T-helper 17 cell (primary cell): ENCODE measurements at places on chromosomes 2 and 18. TPM values are rescaled to one million over a fixed set of nuclear protein-coding genes. Genes with fewer than 3 reads are reported as not detected.

Gene CEP192
- 32.6 TPM for total RNA-seq

GRCh38 chr2:221070106-221070505 is 502.0 kb downstream of the EPHA4 start:
- H3K36me3 ChIP-seq, result no peaks in the 10 kb centered on the region
- no peaks in the 10 kb centered on the region for H3K4me1 ChIP-seq
- H3K4me3 ChIP-seq, result no peak overlapping the region
- no peaks in the 10 kb centered on the region for H3K27me3 ChIP-seq
- DNase-seq, result no peak

DNA sequence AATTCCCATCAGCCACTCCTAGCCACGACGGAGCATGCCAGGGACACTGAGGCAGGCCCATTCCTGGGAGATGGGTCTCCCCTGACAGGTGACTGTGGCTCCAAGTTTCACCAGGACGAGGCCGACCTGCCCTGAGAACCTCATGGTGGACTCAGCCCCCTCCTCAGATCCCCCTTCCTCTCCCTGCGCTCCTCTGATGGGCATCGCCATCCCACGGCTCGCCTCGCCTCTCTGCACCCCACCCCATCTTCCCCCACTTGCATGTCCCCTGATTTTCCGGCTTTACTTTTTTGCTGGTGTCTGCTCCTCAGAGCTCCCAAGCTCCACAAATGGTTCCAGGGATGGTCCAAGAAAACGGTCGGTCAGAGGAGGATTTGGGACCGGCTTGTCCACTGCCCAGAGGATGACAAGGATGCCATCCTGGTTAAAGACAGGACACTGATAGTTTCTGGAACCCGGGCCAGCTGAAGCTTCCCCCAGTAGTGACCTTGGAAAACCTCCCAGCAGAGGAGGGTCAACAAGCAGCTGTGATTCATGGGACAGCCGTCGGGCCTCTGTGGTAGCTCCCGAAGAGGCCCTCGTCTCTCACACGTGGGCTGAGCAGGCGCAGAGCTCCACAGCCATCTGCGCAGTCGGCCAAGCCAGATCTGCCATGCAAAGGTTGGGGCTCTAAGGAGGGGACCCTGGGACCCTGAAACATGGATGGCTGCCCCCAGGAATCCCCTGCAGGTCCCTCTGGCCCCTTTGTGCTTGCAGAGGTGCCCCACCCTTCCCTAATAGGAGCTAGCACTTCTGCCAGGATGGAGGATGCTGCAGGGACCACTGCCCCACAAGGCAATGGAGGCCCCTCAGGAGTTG is 87.8 kb upstream of the SLC66A3 start:
- DNase-seq, result no peak
- H3K4me3 ChIP-seq, result no peak overlapping the region
- no peak overlapping the region for H3K27ac ChIP-seq
- peaks cover 6% of the 10 kb centered on the region for H3K4me1 ChIP-seq
- peaks cover 34% of the 10 kb centered on the region for H3K27me3 ChIP-seq

- DNase-seq, result no peak
- H3K27ac ChIP-seq, result peak overlapping the region; percentile 87
- no peaks in the 10 kb centered on the region for H3K27me3 ChIP-seq
- H3K4me3 ChIP-seq, result peak overlapping the region; percentile 58
- H3K4me1 ChIP-seq, result peaks cover 12% of the 10 kb centered on the region
Observed at GRCh38 chr2:54629390-54629789, 94.1 kb upstream of the EML6 start.

Gene LYG2
- not detected for total RNA-seq

Gene MBOAT2
- total RNA-seq, result 4.9 TPM

Gene G6PC2
- total RNA-seq, result not detected

GRCh38 chr2:163119966-163120365 is 281.4 kb upstream of the KCNH7 start:
- no peaks in the 10 kb centered on the region for H3K27me3 ChIP-seq
- DNase-seq, result no peak
- no peak overlapping the region for H3K27ac ChIP-seq
- H3K36me3 ChIP-seq, result no peaks in the 10 kb centered on the region
- no peak overlapping the region for H3K4me3 ChIP-seq
- no peaks in the 10 kb centered on the region for H3K4me1 ChIP-seq

Gene RTP5
- total RNA-seq, result not detected

GRCh38 chr2:162462911-162463310 is 119.0 kb downstream of the GCA start:
- H3K4me3 ChIP-seq, result no peak overlapping the region
- no peaks in the 10 kb centered on the region for H3K36me3 ChIP-seq
- H3K27ac ChIP-seq, result no peak overlapping the region
- no peak for DNase-seq
- H3K27me3 ChIP-seq, result no peaks in the 10 kb centered on the region
- H3K4me1 ChIP-seq, result no peaks in the 10 kb centered on the region

Gene GAREM2
- 3.6 TPM for total RNA-seq

GRCh38 chr2:223621901-223622300 is 19.7 kb upstream of the SCG2 start:
- H3K36me3 ChIP-seq, result no peaks in the 10 kb centered on the region
- H3K4me3 ChIP-seq, result no peak overlapping the region
- no peak overlapping the region for H3K27ac ChIP-seq
- no peak for DNase-seq
- H3K27me3 ChIP-seq, result peaks cover 30% of the 10 kb centered on the region

Gene NOSTRIN
- total RNA-seq, result not detected
